Hematopoietic multipotent progenitor cell treated with erythropoietin and hydrocortisone succinate and interleukin-3 and kit ligand, for 4 days (in vitro differentiated cells): ENCODE measurements at places on chromosomes 1 and 21.

DNA sequence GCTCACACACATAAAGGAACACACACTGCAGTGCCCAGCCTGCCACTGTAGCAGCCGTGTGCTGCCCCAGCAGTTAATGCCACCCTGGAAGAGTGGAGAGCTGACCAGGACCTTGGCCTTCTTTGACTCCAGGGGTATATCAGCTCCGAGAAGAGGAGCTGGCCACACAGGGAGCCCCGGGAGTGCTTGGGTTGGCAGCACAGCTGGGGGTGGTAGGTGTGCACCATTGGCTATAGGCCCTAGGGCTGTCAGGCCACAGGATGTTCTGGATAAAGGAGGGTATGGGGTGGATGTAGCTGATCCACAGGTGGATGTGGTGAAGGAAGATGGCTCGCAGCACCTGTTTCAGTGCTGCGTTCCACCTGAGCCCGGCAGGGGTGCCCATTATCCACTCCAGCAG, 640.5 kb downstream of the PLPP3 start:
- DNase-seq: no peak

DNA sequence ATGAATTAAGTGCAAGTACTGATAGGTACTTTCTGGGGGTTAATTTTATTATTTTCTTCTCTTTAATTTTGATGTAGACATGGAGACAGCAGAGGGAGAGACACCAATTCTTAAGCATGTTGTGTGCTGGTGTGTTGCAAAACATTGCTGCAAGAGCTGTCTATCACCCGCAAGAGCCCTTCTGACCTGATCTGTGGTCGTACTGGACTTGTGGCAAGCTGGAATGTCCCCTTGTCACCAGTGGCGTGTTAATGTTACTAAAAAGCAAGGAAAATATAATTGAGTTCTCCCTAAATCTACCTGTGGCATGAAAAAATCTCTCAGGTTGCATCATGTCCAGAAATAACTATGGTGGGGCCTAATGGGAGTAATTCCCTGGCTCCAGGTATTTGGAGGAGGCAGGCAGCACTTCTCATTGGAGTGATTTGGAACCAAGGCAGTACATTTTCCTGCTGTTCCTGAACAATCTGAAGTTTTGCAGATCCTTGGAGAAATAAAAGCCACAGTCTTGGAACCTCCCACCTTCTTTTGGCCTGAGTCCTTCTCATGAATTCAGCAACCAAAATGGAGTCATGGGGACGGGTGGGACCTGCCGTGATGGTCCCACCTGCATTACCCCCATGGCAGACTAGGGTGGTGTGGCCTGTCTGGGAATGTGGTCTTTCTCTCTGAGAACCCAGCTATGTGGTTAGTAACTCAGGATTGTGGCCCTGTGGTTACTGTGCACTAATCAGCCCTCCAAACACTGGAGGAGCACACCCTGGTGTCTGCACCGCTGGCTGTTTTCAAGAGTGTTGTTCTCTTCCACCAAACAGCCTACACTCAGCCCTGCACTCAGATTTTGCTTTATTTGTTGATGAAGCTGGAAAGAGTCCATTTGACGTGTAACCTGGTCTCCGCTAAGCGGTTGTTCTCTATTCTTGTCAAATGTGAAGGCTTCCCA, 57.4 kb downstream of the GALNT2 start:
- DNase-seq: peak; percentile 84

- DNase-seq: no peak
Measured at GRCh38 chr1:15410223-15410883, 665 bp downstream of the EFHD2 start.

- no peak for DNase-seq
Measured at GRCh38 chr1:147612366-147612765, 58.0 kb downstream of the ACP6 start.
